CD14-positive monocyte (primary cell): ENCODE measurements at places on chromosomes 12 and 14. TPM values are rescaled to one million over a fixed set of nuclear protein-coding genes. Genes with fewer than 3 reads are reported as not detected.

Gene REM2
- polyA plus RNA-seq: not detected

Gene PIANP
- polyA plus RNA-seq: not detected

Gene SSPN
- not detected for polyA plus RNA-seq

DNA sequence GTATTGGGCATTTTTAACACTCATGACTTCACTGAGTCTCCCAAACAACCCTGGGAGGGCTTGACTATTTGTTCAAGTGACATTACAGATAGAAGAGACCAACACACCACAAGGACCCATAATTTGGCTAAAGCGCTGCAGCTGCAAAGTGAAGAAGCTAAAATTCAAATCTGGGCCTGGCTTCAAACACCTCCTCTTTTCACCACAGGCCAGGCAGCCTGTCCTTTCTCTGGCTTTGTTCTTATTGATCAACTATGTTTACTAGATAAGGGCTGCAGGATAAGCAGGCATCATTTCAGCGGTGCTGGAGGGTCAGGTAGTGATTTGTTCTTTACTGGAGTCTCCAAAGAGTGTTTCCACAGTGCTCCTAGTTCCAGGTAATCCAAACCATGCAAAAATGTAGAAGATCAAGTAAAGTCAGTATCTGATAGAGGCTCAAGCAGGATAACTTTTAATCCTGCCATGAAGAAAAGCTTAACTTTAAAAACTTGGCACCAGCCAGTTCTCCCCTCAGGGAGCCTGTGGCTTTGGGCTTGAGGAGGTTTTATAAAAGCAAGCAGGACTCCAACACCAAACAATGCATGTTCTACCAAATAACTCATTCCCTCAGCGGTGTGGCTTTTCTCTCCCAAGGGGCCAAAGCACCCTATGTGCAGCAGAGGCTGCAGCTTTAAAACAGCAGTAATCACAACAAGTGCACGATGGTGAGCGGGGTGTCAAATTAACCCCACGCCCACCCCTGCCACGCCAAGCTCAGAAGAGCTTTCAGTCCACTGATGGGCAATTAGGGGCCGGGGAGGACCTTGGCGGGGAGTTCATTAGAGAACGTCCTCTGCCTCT, 16.8 kb downstream of the CLMN start:
- no peaks in the 10 kb centered on the region for H3K4me1 ChIP-seq
- H3K4me3 ChIP-seq: no peak overlapping the region
- no peaks in the 10 kb centered on the region for H3K27me3 ChIP-seq
- DNase-seq: no peak
- H3K36me3 ChIP-seq: no peaks in the 10 kb centered on the region

- H3K27ac ChIP-seq: no peak overlapping the region
- H3K27me3 ChIP-seq: peaks cover 5% of the 10 kb centered on the region
- H3K4me3 ChIP-seq: no peak overlapping the region
- H3K4me1 ChIP-seq: no peaks in the 10 kb centered on the region
- no peaks in the 10 kb centered on the region for H3K36me3 ChIP-seq
Measured at GRCh38 chr12:256958-257357, 5.7 kb downstream of the SLC6A13 start.

DNA sequence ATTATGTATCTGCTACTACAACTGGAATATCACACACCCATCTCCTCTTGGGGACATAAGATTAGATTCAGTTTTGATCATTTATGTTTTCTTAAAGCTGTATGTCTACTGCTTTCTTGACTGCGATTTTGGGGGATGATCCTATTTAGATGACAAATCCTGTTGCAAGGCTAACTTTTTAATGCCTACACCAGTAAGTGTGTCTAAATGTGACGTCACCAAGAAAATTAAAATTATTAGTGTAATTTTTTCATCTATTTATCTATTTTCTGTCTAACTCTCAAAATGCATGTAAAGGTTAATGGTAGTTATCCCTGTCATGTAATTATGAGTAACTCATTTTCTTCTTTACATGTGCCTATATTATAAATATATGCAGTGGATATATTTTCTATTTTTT, 170.9 kb upstream of the PPFIA2 start:
- H3K4me1 ChIP-seq: no peaks in the 10 kb centered on the region
- no peak overlapping the region for H3K4me3 ChIP-seq
- no peaks in the 10 kb centered on the region for H3K36me3 ChIP-seq
- peaks cover 20% of the 10 kb centered on the region for H3K27me3 ChIP-seq
- no peak overlapping the region for H3K27ac ChIP-seq
- DNase-seq: no peak

GRCh38 chr12:47216150-47216677, 136.5 kb upstream of the AMIGO2 start:
- DNase-seq: peak; percentile 81
- peak overlapping the region; percentile 50 for H3K4me3 ChIP-seq
- no peaks in the 10 kb centered on the region for H3K36me3 ChIP-seq
- H3K4me1 ChIP-seq: peaks cover 48% of the 10 kb centered on the region
- no peaks in the 10 kb centered on the region for H3K27me3 ChIP-seq
- H3K27ac ChIP-seq: peak overlapping the region; percentile 72

DNA sequence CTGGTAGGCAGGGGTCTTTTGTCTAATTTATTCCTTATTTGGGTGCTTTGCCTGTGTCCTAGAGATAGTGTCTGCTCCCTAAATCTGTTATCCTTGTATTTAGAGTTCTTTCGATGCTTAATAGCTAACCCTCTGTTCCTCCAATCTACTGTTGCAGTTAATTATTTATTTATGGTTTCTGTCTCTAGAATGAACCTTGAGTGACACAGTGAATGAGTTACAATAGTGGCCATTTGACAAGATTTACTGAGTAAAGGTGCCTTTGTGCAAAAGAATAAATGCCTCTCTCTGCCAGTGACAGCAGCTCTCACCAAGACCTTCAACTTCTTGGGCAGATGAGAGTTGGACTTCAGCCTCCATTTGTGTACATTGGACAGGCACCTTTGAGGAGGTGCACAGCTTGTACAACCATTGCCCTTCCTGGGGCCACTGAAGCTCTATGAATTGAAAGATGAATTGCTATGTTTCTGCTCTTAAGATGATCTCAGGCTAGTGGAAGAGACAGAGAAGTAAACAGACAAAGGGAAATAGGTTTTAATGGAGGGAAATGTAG, 165.9 kb downstream of the DERA start:
- H3K4me3 ChIP-seq: no peak overlapping the region
- no peak overlapping the region for H3K27ac ChIP-seq
- H3K27me3 ChIP-seq: no peaks in the 10 kb centered on the region

DNA sequence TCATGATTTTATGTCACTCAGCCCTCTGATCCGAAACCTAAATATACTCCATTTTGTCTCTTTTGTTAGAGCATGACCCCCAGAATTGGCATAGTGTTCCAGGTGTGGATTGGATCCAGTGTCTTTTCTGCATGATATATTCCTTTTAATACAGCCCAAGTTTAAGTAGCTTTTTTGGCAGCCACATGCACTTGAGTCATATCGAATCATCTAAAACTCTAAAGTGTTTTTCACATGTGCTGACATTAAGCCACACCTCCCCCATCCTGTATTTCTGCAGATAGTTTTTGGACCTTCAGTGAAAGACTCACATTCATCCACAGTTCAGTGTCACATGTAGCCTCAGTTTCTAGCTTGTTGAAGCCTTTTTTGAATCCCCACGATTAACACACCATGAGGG, 30.6 kb downstream of the BORCS5 start:
- H3K27me3 ChIP-seq: no peaks in the 10 kb centered on the region
- H3K4me3 ChIP-seq: no peak overlapping the region
- H3K36me3 ChIP-seq: no peaks in the 10 kb centered on the region
- DNase-seq: no peak
- no peak overlapping the region for H3K27ac ChIP-seq
